ENCODE measurements at places on chromosomes 5 and 9. TPM values are rescaled to one million over a fixed set of nuclear protein-coding genes. Genes with fewer than 3 reads are reported as not detected.

The OGN gene
- 0.68 TPM for total RNA-seq

The ORM2 gene
- total RNA-seq = 0.36 TPM

The PGM5 gene
- total RNA-seq = 4.1 TPM

The ACOT12 gene
- not detected for total RNA-seq

The PLPP7 gene
- 0.28 TPM for total RNA-seq

The WHRN gene
- total RNA-seq = 3.4 TPM

The ANKRD20A1 gene
- total RNA-seq = 5.9 TPM

The EQTN gene
- total RNA-seq = not detected

The PRRC1 gene
- 31.2 TPM for total RNA-seq

The NUTM2G gene
- not detected for total RNA-seq

The SLC6A7 gene
- total RNA-seq = not detected

The PCDHB10 gene
- total RNA-seq = 0.80 TPM

The PDLIM4 gene
- total RNA-seq = 26.9 TPM

The ESM1 gene
- not detected for total RNA-seq

The PHYHD1 gene
- total RNA-seq = 12.4 TPM

The FIBCD1 gene
- total RNA-seq = 0.20 TPM

The FBXO10 gene
- 3.4 TPM for total RNA-seq

The LHX3 gene
- 0.08 TPM for total RNA-seq

The SPAG8 gene
- 0.20 TPM for total RNA-seq

The DBH gene
- total RNA-seq = not detected

The PCDHAC2 gene
- 0.24 TPM for total RNA-seq

The RGS7BP gene
- total RNA-seq = 0.12 TPM

The STX17 gene
- total RNA-seq = 24.4 TPM

The TAS2R1 gene
- not detected for total RNA-seq

The CTXN3 gene
- total RNA-seq = 0.24 TPM
